NCI-H69 (cell line): ENCODE measurements at places on chromosomes 2 and 18.
A peak's percentile ranks its signal among the peaks of the same experiment; 100 is the strongest.

DNA sequence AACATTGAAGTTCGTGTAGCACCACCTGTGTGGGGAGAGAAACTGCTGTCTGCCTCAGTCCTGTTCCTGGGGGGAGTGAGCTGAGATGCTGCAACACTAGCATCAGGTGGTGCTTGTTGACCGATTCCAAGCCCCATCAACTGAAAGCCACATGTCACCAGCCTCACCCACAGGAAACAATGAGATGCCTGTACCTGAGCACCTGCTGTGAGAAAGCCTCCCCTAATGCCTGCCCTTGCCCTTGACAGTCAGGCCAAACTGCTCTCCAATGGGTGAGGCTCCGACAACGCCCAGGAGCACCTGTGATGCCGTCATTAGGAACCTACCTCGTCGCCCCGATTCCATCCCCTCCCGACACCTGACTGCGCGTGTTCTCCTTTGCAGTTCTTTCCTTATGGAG, 104.6 kb downstream of the SMC6 start:
- no peak for DNase-seq

- no peak for DNase-seq
Observed at GRCh38 chr2:214515111-214515510, 104.3 kb downstream of the VWC2L start.

DNA sequence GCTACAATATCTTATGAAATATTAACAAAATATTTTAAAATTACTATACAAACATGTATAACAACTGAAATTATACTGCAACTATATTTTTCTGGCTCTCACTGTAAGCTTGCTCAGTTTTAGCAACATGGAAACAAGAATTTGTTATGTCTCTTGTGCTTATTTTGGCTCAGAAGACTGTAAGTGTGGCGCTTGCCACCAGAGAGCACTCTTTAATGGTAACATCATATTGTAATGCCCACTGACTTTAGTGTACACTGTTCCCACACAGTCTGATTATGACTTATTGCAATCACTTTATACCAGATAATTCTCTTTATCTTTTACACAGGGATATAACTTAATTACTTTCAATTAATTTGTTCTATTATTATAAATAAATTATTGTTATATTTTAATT, 1500.6 kb upstream of the TMEFF2 start:
- peak; percentile 72 for DNase-seq

GRCh38 chr2:183812091-183812490, 687.8 kb downstream of the NUP35 start:
- DNase-seq, result peak; percentile 2

- no peak for DNase-seq
Observed at GRCh38 chr18:11909061-11909455, 941 bp upstream of the MPPE1 start.

GRCh38 chr2:11092701-11093335, 62.4 kb upstream of the SLC66A3 start:
- no peak for DNase-seq

DNA sequence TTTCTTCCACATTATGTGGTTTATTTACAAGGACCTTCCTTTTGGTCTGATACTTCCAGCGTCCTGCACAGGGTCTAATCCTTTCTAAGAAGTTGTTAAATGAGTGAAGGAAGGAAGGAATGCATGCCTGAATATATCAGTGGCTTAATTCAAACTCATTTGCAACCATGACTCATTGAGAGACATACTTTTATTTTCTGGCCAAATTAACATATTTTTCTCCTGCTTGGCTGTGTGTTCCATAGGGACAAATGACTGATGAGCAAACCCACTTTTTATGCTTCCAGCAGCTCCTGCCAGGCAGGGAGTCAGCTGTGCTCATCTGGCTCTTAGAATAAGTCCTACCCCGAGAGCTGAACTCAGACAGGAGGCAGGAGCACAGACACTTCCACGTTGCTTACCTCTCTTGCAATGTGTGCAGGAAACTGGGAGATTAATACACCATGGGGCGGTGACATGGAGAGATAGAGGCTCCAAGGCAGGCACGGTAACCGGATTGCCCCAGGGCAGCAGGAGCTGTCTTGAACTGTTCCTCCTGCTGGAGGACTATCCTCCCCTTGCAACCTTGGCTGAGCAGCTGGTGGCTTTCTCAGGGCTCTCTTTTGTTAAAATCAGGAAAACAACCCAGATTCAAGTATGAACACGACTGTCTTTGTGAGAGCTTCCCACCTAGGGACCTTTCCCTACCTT, 667.5 kb upstream of the HS6ST1 start:
- DNase-seq, result peak; percentile 3

GRCh38 chr2:110205660-110206455, 1.0 kb upstream of the NPHP1 start:
- DNase-seq, result no peak

DNA sequence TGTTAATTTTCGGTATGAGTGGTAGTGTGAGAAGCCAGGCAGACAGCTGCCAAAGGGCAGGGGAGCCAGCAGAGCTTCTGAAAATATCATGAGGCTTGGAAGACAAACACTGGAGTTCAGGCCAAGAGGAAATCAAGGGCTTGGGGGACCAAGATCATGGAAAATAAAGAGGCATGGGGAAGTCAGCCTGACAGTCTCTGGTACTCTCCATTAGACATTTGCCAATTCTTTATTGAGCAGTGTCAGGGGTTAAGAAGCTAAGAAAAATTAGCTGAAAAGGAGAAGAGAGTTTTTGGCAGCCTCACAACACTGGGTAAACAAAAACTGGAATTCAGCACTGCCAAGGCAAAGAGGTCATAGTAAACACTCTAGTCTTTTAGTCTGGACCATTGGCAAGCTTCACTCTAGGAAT, 612.7 kb downstream of the EPHA4 start:
- peak; percentile 82 for DNase-seq

DNA sequence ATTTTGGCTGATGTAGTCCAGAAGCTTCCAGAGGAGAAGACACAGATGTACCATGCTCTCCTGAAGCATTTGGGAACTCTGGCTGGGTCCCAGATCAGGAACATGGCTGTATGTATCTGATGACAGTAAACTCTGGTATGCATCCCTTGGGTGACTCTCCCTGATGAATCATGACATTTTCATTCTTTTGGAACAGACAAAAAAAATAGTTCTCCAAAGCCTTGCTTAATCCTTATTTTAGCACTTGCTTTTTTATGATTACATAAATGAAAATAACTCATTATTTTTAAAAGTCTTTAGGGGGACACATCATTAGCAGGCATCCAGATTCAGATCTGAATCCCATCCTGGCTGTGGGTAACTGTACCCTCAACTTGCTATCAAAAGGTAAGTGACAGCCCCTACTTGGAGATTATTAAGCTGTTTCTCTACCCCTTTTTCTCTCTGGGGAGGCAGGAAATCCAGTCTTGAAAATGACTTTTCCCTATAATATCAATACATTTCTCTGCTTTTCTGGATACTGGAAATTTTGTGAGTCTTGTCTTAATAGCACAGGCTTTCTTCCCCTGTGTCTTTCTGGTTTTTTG, 23.3 kb downstream of the AOX1 start:
- DNase-seq, result no peak

GRCh38 chr2:64367444-64368232, 86.3 kb upstream of the LGALSL start:
- DNase-seq, result no peak

- no peak for DNase-seq
Observed at GRCh38 chr2:28086611-28087010, 196.1 kb downstream of the BABAM2 start.
